ENCODE measurements at places on chromosomes 16 and 17. TPM values are rescaled to one million over a fixed set of nuclear protein-coding genes. Genes with fewer than 3 reads are reported as not detected.

- DNase-seq, result no peak
Observed at GRCh38 chr16:11383481-11384183, 38.4 kb downstream of the RMI2 start.

- no peak for DNase-seq
Observed at GRCh38 chr17:51911237-51911636, 247.3 kb downstream of the CA10 start.

The KCNJ16 gene
- total RNA-seq, result not detected

- no peak for DNase-seq
Observed at GRCh38 chr16:7332611-7333010, at the start of gene RBFOX1. Gene RBFOX1, plus strand, starts transcription at chr16:7332845.

GRCh38 chr16:59601452-59601851 is 867.3 kb upstream of the GOT2 start:
- no peak for DNase-seq

DNA sequence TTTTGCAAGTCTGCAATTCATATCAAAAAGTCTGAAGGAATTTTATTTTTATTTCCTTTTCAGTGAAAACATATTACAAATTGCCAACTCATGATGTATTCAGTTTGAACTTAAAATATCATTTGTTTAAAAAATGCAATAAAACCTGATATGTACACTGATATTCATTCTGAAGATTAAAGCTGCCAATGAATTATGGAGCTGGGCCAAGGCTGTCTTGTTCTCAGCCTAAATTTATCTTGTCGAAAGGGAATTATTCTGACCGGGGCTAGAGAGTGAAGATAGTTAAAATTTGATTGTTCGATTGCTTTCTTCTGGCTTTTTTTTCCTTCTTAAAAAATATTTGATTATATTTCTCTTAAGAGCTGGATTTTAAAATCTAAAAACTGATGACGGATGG is 54.0 kb upstream of the RBFOX1 start:
- no peak for DNase-seq

The SLC9A5 gene
- total RNA-seq, result 2.3 TPM

GRCh38 chr16:67378642-67379041 is 14.7 kb downstream of the TPPP3 start:
- DNase-seq, result no peak

The CD300A gene
- total RNA-seq, result 4.8 TPM

The CKLF gene
- 8.9 TPM for total RNA-seq

- no peak for DNase-seq
Observed at GRCh38 chr17:54898576-54898975, 2.1 kb upstream of the TOM1L1 start.

The CMTM4 gene
- 13.5 TPM for total RNA-seq

DNA sequence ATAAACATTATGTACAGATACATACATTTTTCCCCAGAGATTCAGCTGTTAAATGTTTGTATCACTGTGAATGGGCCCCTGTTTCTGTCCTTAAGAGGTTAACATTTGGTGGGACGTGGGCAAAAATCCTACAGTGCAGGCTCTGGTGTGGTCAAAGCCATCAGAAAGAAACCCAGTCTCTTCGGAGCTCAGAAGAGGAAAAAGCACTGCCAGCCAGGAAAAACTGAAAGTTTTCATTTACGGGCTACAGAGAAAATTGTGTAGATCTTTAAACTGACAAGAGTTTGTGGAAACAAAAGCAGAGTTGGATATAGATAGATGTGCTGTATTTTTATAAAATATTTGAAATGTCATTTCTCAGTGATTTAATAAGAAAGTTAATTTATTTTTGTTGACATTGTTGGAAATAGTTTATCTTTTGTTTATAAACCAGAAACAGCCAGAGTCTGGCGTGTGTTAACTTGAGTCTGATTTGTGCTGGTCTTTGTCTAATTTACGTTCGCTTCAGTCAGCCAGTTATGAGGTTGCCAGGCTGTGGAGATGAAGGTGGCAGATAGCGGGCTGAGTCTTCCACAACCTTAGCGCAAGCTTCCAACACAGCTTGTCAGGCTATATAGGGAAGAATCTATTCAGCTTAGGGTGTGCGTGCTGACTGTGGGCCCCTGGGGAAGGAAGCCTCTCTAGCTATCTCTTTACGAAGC is 9.5 kb upstream of the TEKT3 start:
- no peak for DNase-seq

The ITGA2B gene
- 9.7 TPM for total RNA-seq

DNA sequence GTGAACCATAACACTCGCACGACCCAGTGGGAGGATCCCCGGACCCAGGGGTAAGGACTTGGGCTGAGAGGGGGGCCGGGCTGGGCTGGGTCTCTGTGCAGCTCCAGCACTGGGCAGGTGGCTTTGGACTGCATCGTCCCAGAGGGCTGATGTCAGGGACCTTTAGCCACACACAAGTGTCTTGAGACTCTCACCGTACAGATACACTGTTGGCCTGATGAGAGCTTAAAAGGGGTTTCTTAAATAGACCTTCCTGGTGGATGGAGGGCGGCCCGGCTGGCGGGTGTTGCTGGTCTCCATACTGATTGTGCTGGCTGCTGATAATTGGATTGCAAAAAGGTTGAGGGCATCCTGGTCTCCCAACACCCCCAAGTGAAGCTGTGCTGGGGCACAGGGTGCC is 21.7 kb upstream of the CLEC18A start:
- no peak for DNase-seq

The LGALS9B gene
- total RNA-seq, result not detected

- DNase-seq, result no peak
Observed at GRCh38 chr17:33966410-33967059, 288.6 kb upstream of the CCL2 start.

The ZNF385C gene
- total RNA-seq, result 0.29 TPM

DNA sequence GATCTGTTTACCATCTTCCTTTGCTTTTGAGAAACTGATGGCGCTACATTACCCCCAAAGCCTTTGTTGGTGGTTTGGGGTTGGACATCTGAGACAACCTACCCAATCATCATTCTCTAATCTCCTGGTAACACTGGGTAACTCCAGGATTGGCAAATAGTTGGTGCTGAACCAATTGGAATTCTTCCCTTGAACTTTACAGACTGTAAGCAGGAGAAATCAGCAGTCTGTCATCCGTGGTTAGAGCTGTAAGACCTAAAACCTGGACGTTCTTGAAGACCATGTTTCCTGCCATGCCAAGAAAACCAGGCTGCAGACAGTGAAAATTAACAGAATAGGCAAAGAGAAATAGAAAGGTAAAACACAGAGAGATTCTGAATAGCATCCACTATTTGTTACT is 398.8 kb upstream of the SALL1 start:
- DNase-seq, result no peak

The CWC25 gene
- total RNA-seq, result 8.8 TPM

Measured in right cardiac atrium (tissue), 5 donors.